ENCODE measurements at places on chromosomes 13 and 19.

DNA sequence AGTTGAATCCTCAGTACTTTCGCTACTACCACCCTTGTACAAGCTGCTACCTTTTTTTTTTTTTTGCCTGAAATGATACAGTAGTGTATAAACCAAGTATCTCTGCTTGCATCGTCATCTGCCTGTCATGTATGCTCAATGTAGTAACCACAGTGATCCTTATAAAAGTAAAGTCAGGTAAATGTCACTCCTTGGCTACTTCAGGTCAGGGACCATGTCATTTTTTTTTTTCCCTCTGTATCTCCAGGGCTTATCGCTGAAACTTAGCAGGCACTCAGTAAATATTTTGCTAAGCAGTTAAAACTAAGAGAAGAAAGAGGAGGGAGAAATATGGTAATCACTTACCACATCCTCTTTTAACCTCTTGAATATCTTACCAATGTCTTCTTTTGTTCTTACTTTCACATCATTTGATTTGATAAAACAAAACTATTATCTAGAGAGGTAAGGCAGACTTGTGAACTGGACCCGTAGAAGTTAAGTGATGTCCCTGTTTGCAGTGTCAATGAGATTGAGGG is 96.8 kb upstream of the KLF12 start:
- DNase-seq, result no peak

GRCh38 chr13:93409001-93409400 is 182.4 kb downstream of the GPC6 start:
- DNase-seq, result no peak

DNA sequence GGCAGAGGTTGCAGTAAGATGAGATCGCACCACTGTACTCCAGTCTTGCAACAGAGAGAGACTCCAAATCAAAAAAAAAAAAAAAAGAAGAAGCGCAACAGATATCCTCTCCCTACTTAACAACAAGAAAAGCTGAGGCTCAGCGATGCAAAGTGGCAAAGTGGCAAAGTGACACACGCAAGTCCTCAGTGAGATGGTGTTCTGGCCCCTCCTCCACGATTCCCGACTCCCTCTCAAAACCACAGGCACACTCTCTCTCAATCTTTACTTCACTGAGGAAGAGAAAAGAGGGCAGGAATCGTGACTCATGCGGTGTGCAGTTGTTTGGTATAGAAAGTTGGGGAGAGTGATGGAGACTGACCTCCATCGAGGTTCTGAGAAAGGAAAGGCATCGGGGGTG is 12.6 kb downstream of the FFAR2 start:
- DNase-seq, result no peak

GRCh38 chr19:33177417-33177979 is 16.6 kb upstream of the LRP3 start:
- DNase-seq, result no peak

GRCh38 chr13:109840201-109840892 is 54.0 kb upstream of the IRS2 start:
- no peak for DNase-seq

DNA sequence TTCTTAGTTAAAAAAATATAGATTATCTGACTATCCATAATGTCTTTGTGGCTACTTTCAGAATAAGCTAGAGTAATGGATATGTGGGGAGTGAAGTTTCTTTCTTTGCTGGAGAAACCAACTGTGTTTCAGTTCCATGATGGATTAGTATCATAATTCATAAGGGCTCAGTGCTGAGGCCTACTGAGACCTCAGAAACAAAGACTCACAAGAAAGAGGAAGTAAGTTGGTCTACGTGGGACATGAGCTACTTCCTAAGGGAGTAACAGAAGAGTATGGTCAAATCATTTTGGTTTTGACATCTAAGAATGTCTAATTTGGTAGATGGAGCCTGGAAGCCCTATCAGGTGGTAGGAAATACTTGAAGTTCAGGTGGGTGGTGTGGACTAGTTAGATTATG is 99.0 kb upstream of the HTR2A start:
- no peak for DNase-seq

GRCh38 chr13:34826432-34826831 is 115.6 kb upstream of the NBEA start:
- no peak for DNase-seq

- DNase-seq, result no peak
Measured at GRCh38 chr13:31943591-31943990, 88.0 kb upstream of the FRY start.

DNA sequence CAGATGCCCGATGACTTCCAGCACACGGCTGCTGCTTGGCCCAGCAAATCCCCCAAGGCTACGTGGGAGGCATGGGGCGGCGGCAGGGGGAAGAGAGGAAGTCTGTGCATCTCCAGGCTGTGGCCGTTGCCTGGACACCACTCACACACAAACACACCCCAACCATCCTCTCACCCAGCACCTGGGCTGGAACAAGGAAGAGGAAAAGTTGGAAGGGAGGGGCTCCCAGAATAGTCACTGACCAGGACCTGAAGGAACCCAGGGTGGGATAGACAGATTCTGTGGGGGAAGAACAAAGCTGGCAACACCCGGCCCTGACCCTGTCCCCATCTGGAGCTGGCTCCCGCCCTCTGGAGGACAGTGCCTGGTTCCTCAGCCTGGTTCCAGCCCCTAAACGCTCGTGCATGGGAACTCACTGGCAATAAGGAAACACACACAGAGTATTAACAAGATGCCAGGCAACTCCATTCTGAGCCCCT is 11.2 kb downstream of the PPP6R1 start:
- DNase-seq, result no peak

DNA sequence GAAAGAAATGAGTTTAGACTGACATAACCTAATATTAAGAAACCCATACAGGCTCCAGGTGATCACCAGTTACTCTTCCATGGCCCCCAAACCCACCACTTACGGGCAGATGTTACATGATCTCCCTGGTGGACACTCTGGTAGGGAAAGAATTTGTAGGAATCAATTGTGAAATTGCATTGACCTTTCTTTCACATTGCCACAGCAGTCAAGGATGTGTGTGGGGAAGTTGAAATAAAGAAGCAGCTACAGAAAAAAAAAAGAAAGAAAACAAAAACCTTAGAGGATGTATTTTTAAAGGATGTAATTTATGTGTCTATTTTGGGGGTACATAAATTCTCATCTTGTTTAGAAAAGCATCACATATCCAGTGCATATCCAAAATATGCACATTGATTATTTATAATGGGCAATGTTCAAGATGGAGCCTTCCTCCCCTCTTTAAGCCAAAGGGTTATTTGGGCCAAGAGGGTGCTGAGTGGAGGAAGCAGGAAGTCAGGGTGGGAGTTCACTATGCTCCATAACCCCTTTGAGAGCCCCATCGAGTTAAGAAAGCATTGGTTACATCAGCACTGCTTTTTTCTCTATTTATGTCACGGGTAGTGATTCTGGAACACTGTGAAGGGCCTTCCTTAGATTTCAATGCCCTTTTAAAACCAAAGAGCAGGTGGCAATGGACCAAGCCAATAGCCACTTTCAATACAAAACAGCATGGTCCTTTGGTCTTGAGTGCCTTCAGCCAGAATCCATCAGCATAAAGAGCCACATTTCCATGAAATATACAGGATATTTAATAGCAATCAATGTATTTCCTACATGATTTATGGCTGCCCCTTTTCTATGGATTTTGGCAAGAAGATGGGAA is 169.6 kb downstream of the LACC1 start:
- peak; percentile 94 for DNase-seq

DNA sequence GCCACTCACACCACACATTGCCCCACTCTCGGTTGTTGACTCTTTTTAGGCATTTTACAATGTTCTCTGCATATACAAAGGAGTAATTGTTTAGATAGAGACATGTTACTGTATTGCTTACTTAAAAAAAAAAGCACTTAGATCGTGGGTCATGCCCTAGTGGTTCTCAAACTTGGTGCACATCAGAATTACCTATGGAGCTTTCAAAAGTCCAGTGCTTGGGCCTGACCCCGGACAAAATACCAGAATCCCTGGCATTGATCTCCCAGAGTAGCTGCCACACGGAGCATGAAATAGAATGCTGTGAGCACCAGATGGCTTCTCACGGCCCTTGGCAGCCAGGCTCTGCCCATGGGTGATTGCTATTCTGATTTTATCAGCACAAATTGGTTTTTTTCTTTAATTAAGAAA is 20.0 kb downstream of the ACP7 start:
- DNase-seq, result no peak

DNA sequence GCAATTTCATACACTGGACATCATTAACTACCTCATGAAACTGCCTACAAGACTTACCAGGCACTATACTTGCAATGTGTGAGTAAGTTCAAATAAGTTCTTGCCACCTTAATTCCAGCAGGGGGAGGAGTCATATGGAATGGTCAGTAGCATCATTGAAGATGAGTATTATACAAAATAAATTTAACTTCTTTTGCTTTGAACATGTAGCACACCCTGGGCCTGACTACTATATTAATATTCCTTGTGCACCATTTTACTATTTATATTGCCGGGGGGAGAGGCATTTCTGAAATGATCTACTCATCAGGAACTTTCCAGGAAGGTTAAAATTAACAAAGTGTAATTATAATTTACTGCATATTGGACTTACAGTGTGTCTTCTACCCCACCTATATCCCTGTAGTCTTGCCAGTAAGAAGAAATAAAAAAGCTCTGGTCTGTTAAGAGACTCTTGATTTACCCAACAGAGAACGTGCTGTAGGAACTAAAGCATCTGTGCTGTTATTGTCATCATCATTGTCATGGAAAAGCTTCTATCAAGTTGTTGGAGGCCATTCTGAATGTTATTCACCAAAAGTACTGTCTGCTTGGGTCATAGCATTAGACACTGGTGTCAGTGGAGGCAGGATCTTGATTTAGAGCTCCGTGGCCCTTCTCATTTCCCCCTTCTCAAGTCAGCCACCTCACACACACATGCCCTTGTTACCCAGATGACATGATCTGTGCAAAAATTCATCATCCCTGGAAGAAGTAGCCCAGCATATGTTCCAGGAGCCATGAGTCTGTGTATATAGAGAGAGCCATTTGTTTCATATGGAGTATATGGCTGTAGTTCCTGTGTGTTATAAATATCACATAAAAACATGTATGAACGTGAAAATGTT is 147.1 kb downstream of the MTUS2 start:
- DNase-seq, result no peak

DNA sequence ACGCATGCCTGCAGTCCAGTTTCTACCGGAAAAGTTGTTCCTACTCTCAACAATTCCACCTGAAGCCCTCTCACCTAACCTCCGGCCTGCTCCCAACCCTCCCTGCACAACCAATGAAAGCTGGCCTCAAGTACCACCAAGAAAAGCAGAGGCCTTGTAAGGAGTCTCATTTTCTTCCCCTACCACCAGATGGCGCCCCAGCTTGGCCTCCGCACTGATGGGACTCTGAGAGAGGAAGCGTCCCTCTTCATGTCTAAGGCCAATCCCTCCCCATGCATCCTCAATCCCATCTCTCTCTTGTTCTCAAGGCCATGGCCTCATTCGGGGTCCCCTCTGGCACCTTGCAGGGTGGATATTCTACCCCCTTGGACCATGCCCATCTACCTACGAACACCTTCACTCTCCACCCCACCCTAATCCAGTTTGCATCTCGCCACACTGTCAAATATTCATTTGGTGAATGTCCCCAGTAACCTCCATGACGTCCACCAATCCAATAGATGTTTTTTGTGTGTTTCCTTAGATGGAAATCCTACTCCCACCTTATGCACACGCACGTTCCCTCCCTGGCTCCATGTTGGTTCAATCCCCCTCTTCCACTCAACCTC is 412.8 kb downstream of the ZNF536 start:
- no peak for DNase-seq

- DNase-seq, result no peak
Measured at GRCh38 chr13:55263045-55263444, 1877.7 kb upstream of the PRR20A start.

DNA sequence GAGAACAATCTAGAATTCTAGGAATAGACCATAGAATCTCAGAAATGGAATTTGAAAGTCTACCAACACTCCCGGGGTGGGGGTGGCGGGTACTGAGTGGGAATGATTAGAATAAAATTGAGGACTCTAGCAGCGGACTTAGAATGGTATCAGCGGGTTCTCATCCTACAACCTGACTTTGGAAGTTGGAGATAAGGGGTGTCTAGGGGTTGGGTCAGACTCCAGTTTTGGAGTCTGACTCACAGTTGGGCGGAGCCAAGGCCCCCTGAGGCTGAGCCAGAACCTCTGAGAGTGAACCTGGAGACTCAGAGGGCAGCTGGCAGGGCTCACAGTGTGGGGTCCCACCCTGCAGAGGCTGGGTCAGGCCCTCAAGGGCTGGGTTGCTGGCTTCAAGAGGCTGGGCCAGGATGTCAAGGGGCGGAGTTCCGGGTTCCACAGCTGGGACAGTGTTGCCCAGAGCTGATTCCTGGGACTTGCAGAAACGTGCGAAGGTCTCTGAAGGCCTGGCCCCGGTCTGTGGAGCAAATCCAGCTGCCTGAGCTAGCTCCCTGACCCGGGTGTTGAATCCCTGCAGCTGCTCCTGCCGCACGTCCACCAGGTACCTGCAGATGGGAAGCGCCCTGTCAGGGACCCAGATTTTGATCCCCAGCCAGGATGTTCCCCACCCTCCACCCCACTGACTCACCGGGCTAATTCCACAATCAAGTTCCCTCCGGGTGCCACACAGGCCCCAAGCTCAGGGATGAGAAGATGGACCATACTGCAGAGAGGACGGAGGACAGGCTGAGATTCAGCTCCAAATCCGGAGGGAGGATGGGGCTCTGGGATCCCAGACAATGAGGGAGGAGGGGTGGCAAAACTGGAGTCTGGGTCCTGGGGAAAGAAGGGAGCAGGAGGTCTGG is 1.6 kb upstream of the TNNI3 start:
- DNase-seq, result no peak

DNA sequence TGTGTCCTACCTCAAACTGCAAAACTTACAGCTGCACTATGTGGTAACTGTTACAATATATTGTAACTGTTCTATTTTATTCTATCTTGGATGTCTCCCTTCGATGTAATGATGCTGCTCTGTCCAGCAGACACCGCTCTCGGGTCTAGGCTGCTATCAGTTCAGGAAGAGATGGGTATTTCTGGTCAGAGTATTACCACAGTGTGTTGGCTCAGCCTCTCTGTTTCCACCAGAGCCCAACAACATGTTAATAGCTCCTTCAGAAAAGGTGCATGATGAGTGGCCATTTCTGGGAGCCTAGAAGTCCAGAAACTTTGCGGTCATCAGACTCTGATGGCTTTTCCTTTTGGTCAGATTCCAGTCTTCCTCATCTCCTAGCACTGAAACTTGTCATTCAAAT is 35.9 kb upstream of the IGFL1 start:
- DNase-seq, result no peak

DNA sequence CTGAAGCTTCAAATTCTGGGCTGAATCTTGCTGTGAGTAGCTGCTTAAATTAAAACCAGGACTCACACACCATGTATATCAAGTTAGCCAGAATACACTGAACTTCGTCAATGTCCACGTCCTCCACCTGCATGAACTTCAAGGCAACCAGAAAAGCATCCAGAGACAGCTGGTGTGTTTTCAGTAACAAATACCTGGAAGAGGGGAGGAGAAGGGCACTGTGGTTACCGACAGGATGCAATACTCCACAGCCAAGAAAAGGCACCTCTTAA is 20.4 kb downstream of the PROZ start:
- no peak for DNase-seq

- no peak for DNase-seq
Measured at GRCh38 chr13:23608701-23609413, 38.6 kb downstream of the TNFRSF19 start.

GRCh38 chr19:12485052-12485416 is 418 bp upstream of the ZNF709 start:
- no peak for DNase-seq
